NCI-H1105 (cell line): ENCODE measurements at places on chromosomes 4 and X.

DNA sequence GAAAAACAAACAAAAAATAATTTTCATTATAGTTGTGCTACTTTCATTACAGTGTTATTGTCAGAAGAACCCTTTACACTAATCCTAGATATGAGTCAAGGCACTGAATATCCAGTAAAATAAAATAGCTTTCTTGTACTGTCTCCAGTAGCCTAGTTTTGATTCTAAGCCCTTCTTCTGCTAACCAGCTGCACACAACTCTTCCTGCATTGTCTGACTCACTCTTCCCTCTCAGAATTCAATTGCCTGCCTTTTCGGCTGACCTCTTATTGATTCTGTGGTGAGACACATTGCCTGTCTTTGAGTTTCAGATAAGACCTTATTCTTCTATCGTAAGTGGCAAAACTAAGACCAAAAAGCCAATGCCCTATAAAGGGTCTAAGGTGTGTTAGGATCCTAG lies 26.7 kb upstream of the PCDH18 start:
- no peak for DNase-seq

DNA sequence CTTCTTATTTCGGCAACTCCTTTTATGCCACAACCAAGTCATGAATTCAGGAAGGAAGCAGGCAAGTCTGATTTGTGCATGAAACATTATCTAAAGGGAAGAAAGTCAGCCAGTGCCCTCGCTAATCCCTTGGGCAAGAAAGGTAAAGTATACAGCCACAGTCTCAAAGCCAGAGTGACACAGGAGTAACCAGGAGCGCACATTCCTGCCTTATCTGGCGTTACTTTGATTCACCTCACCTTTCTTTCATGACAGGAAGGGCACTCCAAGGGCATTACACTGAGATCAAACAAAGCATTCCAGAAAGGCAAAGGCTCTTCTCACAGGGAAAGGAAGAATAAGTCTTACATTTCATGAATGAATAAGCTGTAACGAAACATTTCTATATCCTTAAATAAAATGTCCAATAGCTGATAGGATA lies 38.8 kb downstream of the FAT1 start:
- DNase-seq, result no peak

DNA sequence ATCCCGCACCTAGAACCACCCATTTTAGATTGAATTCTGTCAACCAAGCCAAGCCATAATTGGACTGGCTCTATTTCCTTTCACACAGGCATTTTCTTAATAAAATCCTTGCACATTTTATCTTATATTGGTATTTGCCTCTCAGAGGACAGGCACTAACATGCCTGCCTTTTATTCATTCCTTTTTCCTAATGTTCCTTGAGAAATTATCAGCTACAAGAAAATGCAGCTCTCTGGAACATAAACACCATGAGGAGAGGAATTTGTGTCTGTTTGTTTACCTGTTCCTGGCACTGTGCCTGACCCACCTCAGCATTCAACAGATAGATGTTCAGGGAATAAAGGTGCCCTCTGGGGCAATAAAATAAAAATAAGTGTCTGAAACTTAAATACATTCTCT lies 116.2 kb downstream of the PDHA2 start:
- DNase-seq, result no peak

DNA sequence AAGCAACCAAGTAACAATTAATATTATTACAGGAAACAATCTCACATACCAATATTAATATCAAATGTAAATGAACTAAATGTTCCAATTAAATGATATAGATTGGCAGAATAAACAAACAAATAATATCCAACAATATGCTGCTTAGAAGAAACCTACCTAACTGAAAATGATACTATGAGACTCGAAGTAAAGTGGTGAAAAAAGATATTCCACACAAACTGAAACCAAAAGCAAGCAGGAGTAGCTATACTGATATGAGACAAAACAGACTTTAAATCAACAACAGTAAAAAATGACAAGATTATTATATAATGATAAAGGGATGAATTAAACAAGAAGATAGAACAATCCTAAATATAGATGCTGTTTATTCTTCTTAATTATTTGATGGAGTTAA lies 140.1 kb downstream of the SPANXN4 start:
- no peak for DNase-seq

DNA sequence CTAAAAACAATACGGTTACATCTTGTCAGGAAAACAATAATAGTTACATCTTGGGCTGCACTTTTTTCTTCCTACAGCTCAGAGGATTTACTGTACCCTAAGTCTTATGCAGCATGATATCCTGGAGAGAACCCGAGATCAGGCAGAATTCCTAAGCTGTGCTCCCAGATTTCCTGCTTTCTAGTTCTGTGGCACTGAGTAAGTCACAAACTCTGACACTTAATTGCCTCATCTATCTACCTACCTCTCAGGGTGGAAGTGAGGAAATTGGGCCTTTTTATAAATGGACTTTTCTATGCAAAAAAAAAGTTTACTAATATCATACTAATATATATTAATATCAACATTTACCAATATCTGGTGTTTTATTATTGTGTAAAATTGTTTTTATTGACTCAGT lies 438.5 kb downstream of the INPP4B start:
- no peak for DNase-seq

DNA sequence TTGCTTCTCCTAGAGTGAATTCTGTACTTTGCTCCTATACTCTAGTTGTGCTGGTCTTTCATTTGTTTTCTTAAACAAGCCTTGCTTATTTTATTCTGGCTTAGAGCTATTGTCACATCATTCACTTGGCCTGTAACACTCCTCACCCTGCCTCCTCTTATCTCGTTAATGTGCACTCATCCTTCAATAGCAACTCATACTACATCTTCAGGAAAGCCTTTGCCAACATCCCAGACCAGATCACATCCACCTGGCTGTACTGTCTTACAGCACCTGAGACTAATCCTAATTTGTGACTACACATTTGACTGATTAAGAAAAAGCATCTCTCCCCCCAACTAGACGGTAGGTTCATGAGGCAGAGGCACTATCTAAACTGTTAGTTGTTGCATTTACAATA lies 80.8 kb downstream of the SLC7A11 start:
- DNase-seq, result no peak

- no peak for DNase-seq
Measured at GRCh38 chr4:134944115-134944514, 742.5 kb upstream of the PABPC4L start.

DNA sequence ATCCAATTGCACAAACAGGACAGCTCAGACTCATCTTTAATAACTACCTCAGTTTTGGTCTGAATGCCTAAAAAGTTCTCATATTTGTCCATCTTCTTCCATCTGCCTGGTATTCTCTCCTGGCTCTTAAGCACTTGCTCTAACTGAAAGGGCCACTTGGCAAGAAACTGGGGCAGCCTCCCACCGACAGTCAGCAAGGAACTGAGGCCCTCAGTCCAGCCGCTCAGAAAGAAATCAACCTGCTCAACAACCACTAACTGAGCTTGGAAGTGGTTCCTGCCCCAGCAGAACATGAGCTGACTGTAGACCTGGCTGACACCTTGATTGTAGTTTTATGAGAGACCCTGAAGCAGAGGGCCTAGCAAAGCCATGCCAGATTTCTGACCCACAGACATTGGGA lies 84.4 kb downstream of the PPEF2 start:
- DNase-seq, result no peak

- DNase-seq, result no peak
Measured at GRCh38 chrX:65976161-65976560, 63.7 kb downstream of the VSIG4 start.

GRCh38 chr4:123547216-123548165 lies 150.9 kb downstream of the SPRY1 start:
- DNase-seq, result peak; percentile 33

GRCh38 chr4:29013341-29013740 lies 1706.8 kb upstream of the PCDH7 start:
- no peak for DNase-seq

GRCh38 chr4:28227764-28228163 lies 1367.1 kb downstream of the STIM2 start:
- DNase-seq, result no peak

DNA sequence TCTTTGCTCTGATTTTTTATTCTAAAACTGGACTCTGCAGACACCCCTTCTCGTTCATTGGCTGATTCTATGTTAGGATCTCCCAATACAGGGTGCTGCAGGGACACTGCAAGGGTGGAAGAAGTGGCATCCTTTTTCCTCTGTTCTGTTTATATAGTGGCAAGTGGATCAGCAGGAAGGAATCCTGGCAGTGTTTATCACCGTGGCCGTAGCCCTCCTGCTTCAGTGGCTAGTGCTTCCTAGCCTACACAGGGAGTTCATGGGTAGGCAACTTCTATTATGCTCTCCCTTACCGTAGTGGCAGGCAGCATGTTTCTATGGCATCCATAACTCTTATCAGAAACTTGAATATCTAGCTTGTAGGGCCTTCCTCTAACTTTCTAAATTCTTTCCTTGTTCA lies 6.4 kb upstream of the AP1AR start:
- no peak for DNase-seq

DNA sequence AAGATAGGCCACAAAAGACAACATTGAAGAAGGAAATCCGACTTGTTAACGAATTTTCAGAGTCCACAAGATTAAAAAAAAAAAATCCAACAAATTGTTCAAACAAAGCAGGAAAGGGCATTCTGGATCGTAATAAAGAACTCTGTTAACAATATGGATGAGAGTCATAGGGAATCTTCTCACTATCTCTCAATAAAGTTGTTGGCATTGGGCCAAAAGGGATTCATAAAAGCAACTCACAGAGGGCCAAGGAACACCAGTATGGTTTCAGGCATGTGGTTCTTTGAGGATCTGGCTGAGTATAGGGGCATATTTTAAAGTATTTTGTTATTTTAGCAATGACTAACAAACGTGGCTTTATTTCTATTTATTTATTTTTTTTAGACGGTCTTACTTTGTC lies 49.5 kb downstream of the SHISA3 start:
- DNase-seq, result no peak

DNA sequence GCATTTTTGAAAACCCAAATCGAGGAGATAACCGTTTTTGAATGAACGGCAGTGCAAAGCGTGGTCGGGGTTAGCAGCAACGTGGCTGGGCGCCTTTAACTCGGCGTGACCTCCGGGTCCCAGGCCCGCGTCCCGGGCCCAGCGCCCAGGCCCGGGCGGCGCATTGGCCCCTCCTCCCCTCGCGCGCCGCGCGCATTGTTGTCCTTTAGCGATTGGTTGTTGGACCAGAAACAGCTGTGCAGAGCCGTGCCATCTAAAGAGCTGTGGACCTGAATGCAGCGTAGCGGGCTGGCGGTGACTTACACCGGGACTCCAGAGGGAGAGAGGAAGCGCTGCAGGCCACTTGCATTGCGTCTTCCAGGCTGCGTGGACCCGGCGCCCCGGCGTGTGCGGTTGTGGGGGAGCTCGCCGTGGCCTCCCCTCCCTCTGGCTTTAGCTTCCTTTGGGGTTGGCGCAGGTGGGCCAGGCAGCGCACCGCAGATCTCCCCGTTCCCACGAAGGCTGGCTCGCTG lies at the start of gene STOX2:
STOX2 (plus strand) TSS at position 227 of the 512 bp plus-strand sequence. CDS start 1,484 bp downstream, outside the sequence.
- DNase-seq, result no peak

GRCh38 chr4:66653937-66654336 lies 891.4 kb downstream of the CENPC start:
- no peak for DNase-seq

DNA sequence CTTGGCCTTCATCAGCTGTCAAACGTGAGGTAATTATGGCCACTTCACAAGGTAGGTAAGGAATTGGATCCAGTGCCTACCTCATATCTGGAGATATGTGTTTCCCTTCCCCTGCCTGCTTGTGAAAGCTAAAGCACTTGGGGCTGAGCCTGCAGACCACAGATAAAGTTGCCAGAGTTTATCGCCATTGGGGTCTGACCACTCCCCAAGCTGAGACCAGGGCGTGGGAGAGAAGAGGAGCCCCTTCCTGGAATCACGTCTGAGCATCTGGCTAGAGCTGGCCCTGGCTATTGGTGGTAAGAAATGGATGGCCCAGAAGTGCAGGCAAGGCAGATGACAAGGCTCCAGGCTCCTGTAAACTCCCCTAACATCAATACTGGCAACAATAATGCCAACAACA lies 2.7 kb downstream of the ALAS2 start:
- DNase-seq, result no peak

DNA sequence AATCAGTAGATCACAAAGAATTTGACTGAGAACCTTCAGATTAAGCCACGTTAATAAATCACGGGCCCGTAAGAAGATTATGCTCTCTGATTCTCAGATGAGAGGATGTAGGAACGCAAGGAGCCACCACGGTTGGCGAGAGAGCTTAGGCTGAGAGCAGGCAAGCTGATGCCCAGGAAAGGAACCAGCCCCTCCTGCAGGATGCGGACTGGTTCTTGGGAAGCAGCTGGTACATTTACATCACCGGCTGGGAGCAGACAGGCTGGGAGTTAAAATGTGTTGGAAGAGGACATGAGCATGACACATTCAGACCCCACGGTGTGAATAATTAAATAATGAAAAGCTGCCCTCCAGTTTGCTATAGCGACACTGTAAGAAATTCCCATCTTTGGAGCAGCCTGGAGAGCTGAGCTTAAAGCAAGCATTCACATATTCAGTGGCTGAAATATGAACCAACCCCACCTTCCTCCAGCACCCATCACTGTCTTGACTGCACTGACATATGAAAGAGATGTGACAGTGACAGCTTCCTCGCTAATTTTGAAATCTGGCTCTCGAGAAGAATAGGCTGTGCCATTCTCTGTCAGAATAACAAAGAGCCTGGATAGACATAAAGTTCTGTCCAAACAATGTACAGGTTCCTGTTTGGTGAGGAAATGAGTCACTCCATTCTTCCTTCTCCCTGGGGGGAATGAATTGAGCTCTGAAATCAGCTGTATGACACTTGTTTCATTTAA lies 33.1 kb downstream of the LNX1 start:
- DNase-seq, result no peak

GRCh38 chrX:112687189-112687691 lies 7.5 kb upstream of the LHFPL1 start:
- DNase-seq, result no peak

GRCh38 chr4:169627307-169627706 lies 6.9 kb downstream of the CLCN3 start:
- DNase-seq, result no peak

- DNase-seq, result no peak
Measured at GRCh38 chr4:122119739-122120138, 32.4 kb upstream of the BLTP1 start.

DNA sequence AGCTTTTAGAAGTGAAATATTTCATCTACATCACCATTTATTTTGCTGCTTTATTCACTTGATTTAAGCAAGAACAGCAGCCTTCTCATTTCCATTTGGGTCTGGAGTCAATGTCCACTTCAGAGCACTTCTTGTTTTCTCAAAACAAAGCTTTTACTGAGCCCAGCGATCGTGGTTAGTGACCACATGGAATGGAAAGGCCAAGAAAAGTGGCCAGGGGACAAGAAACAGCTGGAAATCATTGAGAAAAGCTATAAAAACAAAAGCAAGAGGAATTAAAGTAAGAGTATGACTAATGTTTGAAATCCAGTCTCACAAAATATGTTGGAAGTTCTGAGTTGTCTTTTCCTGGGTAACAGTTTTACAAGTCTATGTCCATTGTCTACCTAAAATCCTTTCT lies 328.4 kb upstream of the INTU start:
- DNase-seq, result no peak

DNA sequence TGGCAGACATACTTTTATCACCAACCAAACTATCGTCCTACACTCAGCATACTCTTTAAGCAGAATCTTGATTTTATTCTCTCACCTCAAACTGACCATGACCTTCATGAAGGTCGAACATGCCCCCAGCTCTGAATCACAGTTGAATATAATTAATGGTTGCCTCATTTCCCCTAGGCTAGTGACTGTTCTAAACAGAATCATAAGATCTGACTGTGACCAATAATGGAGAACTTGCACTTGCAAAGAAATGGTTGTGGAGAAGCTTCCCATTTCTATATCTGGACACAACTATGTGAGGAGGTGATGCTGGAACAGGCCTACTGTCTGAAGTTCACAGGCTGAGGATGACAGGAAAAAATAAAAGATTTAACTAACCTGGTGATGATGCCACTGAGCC lies 85.1 kb downstream of the PDGFC start:
- no peak for DNase-seq
